Activated CD4-positive, alpha-beta memory T cell treated with anti-CD3 and anti-CD28 coated beads, Interleukin-2, amount 10 ng/mL, durations not matched to agents 7 days and 5 days (primary cell): ENCODE measurements at places on chromosomes 7 and 10.

GRCh38 chr10:649798-650440 lies 39.5 kb downstream of the DIP2C start:
- H3K27ac ChIP-seq, result no peak overlapping the region
- no peaks in the 10 kb centered on the region for H3K36me3 ChIP-seq
- H3K27me3 ChIP-seq, result no peaks in the 10 kb centered on the region

- no peak overlapping the region for H3K4me3 ChIP-seq
- H3K4me1 ChIP-seq, result no peaks in the 10 kb centered on the region
- H3K36me3 ChIP-seq, result no peaks in the 10 kb centered on the region
- DNase-seq, result no peak
- H3K27ac ChIP-seq, result no peak overlapping the region
Observed at GRCh38 chr7:80230327-80230726, 95.7 kb downstream of the GNAI1 start.

- no peak overlapping the region for H3K4me3 ChIP-seq
- H3K27ac ChIP-seq, result no peak overlapping the region
- DNase-seq, result no peak
- H3K27me3 ChIP-seq, result no peaks in the 10 kb centered on the region
- H3K4me1 ChIP-seq, result no peaks in the 10 kb centered on the region
- no peaks in the 10 kb centered on the region for H3K36me3 ChIP-seq
Observed at GRCh38 chr10:113274176-113274829, 278.6 kb upstream of the HABP2 start.

GRCh38 chr7:116978006-116978405 lies 24.7 kb downstream of the ST7 start:
- H3K4me3 ChIP-seq, result no peak overlapping the region
- no peaks in the 10 kb centered on the region for H3K27me3 ChIP-seq
- H3K27ac ChIP-seq, result no peak overlapping the region
- H3K36me3 ChIP-seq, result no peaks in the 10 kb centered on the region

GRCh38 chr10:8424555-8425211 lies 370.2 kb downstream of the GATA3 start:
- no peaks in the 10 kb centered on the region for H3K27me3 ChIP-seq
- DNase-seq, result peak; percentile 37
- H3K36me3 ChIP-seq, result no peaks in the 10 kb centered on the region
- H3K27ac ChIP-seq, result peak overlapping the region; percentile 51
- no peak overlapping the region for H3K4me3 ChIP-seq
- peaks cover 23% of the 10 kb centered on the region for H3K4me1 ChIP-seq

- H3K4me3 ChIP-seq, result no peak overlapping the region
- no peak overlapping the region for H3K27ac ChIP-seq
- no peak for DNase-seq
- H3K4me1 ChIP-seq, result no peaks in the 10 kb centered on the region
Observed at GRCh38 chr10:404346-404745, 269.1 kb downstream of the ZMYND11 start.

DNA sequence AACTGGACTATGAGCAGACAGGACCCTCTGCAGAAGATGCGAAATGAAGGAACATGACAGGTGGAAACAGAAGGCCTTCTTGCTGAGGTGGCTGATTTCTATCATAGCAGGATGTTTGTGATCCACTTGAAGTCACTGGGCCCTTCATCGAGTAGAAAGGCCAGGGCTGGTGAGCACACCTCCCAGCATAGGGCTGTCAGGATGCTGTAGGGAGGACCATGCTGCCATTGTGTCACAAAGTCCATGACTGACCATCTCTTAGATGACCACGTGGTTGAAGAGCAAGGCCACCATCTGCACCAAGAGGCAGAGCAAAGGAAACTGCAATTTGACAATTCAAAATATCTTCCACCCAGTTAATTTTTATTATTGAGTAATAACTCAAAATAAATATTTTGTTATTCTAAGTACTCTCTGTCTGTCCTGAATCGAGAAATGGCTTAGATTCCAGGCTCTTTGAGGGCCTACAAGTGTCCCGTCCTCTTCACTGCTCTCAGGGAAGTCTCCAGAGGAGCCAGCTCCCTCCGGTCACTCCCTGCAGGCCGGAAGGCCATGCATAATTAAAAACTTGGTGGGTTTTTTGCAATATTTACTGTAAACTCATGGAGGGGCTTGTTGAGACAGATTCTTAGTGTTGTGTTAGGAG lies 249.3 kb upstream of the ZMIZ1 start:
- H3K4me3 ChIP-seq, result no peak overlapping the region
- H3K4me1 ChIP-seq, result no peaks in the 10 kb centered on the region
- H3K27me3 ChIP-seq, result peaks cover 3% of the 10 kb centered on the region
- H3K36me3 ChIP-seq, result no peaks in the 10 kb centered on the region

GRCh38 chr10:11148142-11149028 lies 130.7 kb downstream of the CELF2 start:
- H3K4me1 ChIP-seq, result peaks cover 90% of the 10 kb centered on the region
- peaks cover 2% of the 10 kb centered on the region for H3K36me3 ChIP-seq
- H3K27me3 ChIP-seq, result no peaks in the 10 kb centered on the region

DNA sequence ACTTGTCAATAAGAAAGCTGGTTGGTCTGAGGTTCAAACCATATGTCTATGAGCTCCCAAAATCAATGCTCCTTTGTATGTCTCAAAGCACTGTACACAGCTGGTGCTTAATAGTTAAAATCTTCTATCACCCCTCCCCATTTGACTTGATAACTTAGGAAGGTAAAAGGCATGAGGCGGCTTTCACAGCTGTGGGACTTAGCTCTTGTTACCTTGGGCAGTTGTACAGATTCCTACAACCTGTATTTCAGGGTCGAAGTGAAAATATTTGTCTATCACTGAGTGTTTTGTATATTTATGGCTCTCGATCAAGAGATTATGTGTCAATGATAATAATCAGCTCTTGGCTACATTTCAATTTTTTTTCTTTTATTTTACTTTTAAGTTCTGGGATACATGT lies 992 bp upstream of the KIFBP start:
- peak overlapping the region; percentile 29 for H3K27ac ChIP-seq
- H3K4me3 ChIP-seq, result no peak overlapping the region

DNA sequence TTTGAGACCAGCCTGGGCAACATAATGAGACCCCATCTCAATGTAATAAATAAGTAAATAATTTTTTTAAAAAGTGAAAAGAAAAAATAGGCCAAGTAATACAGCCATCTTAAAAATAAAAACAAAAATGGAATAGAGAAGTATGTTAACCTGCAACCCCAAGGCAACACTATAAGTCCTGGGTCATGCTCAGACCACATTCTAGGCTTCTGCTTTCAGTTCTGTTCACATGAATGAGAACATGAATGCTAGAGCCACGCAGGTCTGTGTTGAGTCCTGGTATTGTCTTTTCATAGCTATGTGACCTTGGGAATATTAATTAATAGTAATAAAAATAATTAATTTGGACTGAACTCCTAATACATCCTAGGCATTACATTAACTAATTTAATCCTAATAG lies 284.0 kb downstream of the AUTS2 start:
- no peak overlapping the region for H3K4me3 ChIP-seq
- no peaks in the 10 kb centered on the region for H3K27me3 ChIP-seq
- no peak overlapping the region for H3K27ac ChIP-seq
- no peaks in the 10 kb centered on the region for H3K36me3 ChIP-seq
- no peak for DNase-seq
- H3K4me1 ChIP-seq, result no peaks in the 10 kb centered on the region

- H3K27ac ChIP-seq, result no peak overlapping the region
- no peak for DNase-seq
- no peaks in the 10 kb centered on the region for H3K27me3 ChIP-seq
- no peaks in the 10 kb centered on the region for H3K4me1 ChIP-seq
- no peak overlapping the region for H3K4me3 ChIP-seq
Observed at GRCh38 chr10:68543004-68543918, 15.9 kb upstream of the SLC25A16 start.

- peak; percentile 46 for DNase-seq
- H3K36me3 ChIP-seq, result no peaks in the 10 kb centered on the region
- H3K27me3 ChIP-seq, result no peaks in the 10 kb centered on the region
- no peak overlapping the region for H3K4me3 ChIP-seq
Observed at GRCh38 chr7:98418636-98419315, 17.9 kb upstream of the BAIAP2L1 start.

- H3K4me3 ChIP-seq, result no peak overlapping the region
- H3K4me1 ChIP-seq, result no peaks in the 10 kb centered on the region
- H3K36me3 ChIP-seq, result no peaks in the 10 kb centered on the region
- no peak overlapping the region for H3K27ac ChIP-seq
- H3K27me3 ChIP-seq, result no peaks in the 10 kb centered on the region
Observed at GRCh38 chr7:42440951-42441350, 203.9 kb upstream of the GLI3 start.

DNA sequence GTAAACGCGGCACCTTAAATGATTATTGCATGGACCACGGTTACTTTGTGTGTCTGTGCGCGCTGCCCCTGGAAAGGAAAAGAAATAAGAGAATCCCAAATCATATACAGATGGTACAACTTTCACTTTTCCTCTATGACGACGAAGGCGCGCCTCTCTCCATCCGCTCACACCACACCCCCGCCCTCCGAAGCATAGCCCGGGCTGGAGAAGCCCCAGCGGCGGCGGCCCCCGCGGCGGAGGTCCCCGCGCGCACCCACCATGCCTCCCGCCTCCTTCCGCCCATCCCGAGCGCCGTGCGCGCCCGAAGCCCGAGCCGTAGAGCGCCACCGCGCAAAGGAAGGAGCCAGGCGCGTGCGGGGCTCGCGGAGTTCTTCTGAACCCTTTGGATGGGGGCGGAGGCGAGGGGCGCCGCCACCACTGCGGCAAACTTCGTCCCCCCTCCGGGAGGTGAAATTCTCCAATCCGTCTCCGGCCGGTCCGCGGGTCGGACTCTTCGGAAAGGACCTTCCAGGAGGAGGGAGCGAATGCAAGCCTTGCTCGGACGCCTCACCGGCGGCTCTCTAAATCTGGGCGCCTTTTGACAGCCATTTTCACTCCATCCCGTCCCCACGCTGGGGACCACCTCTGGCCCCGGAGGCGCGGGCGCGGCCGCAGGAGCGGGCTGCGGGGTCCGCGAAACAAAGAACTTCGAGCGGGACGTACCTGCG lies 588 bp downstream of the GLI3 start:
- no peak for DNase-seq
- H3K4me3 ChIP-seq, result peak overlapping the region; percentile 18
- H3K27ac ChIP-seq, result no peak overlapping the region
- peaks cover 3% of the 10 kb centered on the region for H3K36me3 ChIP-seq

GRCh38 chr7:26278770-26279169 lies 12.9 kb upstream of the SNX10 start:
- H3K27me3 ChIP-seq, result peaks cover 3% of the 10 kb centered on the region
- no peak for DNase-seq
- H3K27ac ChIP-seq, result no peak overlapping the region
- H3K4me1 ChIP-seq, result peaks cover 18% of the 10 kb centered on the region
- no peak overlapping the region for H3K4me3 ChIP-seq
- no peaks in the 10 kb centered on the region for H3K36me3 ChIP-seq

DNA sequence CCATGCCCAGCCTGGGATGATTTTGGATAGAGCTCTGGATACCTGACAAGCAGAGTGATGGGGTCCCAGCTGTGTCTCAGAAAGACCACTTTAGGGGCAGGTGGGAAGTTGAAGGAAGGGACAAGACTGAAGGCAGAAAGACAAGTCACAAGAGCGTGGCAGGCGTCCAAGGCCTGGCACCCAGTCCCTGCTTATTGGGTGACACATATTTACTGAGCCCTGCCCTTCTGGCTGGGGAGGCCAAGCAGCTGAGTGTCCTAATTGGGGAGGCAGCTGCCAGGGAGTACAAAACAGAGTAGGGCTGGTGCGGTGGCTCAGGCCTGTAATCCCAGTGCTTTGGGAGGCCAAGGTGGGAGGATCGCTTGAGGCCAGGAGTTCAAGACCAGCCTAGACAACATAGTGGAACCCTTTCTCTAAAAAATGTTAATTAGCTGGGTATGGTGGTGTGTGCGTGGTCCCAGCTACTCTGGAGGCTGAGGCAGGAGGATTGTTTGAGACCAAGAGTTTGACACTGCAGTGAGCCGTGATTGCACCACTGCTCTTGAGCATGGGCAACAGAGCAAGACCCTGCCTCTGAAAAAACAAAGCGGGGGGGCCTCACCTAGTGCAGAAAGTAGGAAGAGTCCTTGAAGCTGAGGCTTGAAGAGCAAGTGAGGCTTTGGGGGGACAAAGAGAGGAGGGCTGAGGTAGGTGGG lies 53.0 kb upstream of the GTF2I start:
- no peak for DNase-seq
- no peaks in the 10 kb centered on the region for H3K36me3 ChIP-seq
- H3K27me3 ChIP-seq, result peaks cover 5% of the 10 kb centered on the region
- no peak overlapping the region for H3K4me3 ChIP-seq
- H3K4me1 ChIP-seq, result peaks cover 11% of the 10 kb centered on the region

DNA sequence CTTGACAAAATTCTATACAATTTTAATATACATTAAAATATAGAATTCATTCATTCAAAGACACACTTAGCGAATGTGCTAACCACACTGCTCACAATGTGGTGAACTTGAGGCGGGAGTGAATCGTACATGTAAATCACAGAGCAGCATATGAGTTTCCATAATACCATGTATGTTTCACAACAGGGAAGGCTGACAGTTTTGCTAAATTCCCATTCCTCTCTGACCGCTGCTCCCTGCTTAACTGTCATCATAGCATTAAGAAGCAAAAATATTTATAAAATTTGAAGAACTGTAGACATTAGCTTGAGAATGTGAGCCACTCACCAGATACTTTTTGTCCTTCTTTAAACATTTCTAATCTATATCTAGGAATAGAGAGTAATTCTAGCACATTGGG lies 763.3 kb downstream of the MAGI2 start:
- no peaks in the 10 kb centered on the region for H3K27me3 ChIP-seq
- H3K27ac ChIP-seq, result no peak overlapping the region
- H3K36me3 ChIP-seq, result no peaks in the 10 kb centered on the region
- no peaks in the 10 kb centered on the region for H3K4me1 ChIP-seq

DNA sequence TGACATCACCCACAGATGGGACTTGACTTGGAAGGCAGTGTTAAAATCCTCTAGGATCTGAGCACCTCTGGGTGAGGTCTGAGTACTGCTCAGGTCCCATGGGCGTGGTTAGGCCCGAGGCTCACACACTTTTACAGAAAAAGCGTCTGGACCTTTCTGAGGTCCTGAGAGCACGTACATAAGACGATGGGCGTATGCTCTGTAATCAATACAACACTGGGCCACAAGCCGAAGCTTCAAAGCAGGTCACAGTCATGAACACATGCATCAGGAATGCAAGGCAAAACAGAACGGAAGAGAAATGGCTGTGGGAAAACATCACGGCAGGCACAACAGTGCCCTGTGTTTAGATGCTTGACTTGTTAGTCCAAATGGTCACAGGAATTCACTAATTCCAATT lies 112.2 kb downstream of the LARP4B start:
- DNase-seq, result no peak
- H3K27ac ChIP-seq, result no peak overlapping the region
- H3K4me3 ChIP-seq, result no peak overlapping the region
- H3K27me3 ChIP-seq, result no peaks in the 10 kb centered on the region

- H3K27me3 ChIP-seq, result no peaks in the 10 kb centered on the region
- H3K4me3 ChIP-seq, result no peak overlapping the region
- H3K27ac ChIP-seq, result no peak overlapping the region
- peaks cover 10% of the 10 kb centered on the region for H3K36me3 ChIP-seq
- DNase-seq, result no peak
Observed at GRCh38 chr10:95663496-95663895, 7.0 kb upstream of the ALDH18A1 start.

DNA sequence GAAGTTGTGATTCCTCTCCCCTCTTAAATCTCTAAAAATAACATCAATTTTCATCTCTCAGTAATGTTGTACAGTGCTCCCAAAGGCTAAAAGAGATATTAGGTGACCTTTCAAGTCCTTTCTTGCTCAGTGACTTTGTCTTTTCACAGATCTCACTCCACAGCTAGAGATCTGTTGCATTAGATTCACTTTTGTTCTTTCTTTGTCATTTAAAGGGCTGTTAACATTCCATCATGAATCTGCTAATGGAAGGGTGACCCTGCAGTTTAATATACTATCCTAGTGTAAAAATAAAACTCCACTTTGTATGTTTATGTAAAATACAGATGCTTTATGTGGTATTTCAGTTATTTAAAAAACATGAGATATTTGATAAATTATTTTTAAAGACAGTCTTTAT lies 30.5 kb downstream of the GNAI1 start:
- H3K27me3 ChIP-seq, result no peaks in the 10 kb centered on the region
- DNase-seq, result no peak
- H3K27ac ChIP-seq, result no peak overlapping the region
- H3K4me1 ChIP-seq, result no peaks in the 10 kb centered on the region
- H3K4me3 ChIP-seq, result no peak overlapping the region
